ENCODE measurements at places on chromosomes 3 and 15. TPM values are rescaled to one million over a fixed set of nuclear protein-coding genes. Genes with fewer than 3 reads are reported as not detected.

DNA sequence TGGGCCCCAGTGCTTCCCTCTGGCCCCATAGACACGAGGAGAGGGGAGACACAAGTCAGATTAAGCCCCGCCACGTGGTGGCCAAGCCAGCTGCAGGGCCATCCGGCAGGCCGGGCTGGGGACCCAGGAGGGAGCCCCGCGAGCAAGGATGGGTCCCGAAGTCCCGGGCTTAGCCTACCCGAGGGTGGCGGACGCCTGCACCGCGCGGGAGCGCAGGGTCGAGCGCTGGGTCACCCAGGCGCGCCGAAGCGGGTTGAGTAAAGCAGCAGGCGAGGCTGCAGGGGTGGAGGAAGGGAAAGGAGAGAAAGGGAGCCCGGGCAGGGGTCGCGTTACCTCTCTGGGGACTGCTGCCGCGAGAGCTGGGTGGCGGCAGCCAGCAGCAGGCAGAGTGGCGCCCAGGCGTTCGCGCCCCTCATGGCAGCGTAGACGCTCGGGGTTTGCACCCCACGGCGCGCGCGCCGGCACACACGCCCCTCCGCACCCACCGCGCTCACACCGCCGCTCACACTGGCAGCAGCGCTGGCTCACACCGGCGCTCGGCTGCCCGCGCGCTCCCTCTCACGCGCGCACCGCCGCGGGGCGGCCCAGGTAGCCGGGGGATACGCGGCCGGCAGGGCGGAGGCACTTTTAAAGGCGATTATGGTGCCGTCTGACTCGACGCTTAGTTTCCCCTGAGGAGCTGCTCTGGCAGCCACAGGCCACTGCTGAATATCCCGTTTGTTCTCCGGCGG lies at the start of gene PCOLCE2:
Gene PCOLCE2, minus strand, starts transcription at position 603 of the 731 bp plus-strand sequence. Its CDS starts 187 bp downstream, at position 416.
- peak; percentile 91 for DNase-seq

DNA sequence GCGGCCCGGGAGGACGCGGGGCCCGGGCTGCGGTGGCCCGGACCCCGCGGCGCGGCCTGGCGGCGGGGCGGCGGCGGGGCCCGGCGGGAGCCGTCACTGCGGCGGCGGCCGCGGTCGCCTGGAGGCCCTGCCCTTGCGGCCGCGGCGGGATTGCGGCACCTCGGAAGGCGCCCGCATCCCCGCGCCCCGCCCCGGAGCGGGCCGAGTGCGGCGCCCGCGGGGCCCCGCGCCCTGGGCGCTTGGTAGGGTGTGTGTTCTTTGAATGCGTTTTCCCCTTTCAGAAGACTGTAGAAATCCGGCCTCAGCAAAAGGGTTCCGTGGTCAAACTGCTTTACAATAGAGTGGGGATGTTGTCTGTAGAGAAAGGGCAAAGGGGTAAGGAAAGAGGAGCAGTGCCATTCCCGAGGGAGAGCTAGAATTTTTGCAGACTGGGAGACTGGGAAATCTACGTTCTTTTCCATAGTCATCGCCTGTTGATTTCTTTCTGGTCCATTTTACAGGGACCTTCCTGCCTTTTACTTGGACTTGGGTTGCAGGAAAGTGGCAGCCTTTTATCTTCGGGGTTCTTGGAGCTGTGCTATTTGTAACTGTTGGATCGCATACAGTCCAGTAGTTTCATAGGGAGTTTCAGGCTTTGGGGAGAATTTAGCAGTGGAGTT lies 630 bp downstream of the SNRK start:
- DNase-seq, result no peak

Gene SLC12A1
- not detected for total RNA-seq

DNA sequence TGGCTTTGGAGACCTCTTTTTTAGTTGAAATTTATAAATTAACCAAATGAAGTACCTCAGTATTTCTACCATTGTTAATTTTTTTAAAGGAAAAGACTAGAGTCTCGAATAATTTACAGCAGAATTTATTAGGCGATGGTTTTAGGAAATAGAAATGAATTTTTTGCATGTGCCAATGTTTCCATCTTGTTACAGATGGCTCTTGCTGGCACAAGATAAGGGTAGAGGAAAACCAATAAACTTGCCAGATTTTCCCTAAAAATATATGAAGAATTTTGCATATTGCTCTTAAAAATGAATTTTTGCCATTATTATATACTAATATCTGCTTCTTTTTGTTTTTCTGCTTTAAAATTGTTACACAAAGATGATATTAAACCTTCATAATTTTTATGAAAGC lies 380.7 kb downstream of the NLGN1 start:
- no peak for DNase-seq

Gene ALDH1L1
- 20.3 TPM for total RNA-seq

DNA sequence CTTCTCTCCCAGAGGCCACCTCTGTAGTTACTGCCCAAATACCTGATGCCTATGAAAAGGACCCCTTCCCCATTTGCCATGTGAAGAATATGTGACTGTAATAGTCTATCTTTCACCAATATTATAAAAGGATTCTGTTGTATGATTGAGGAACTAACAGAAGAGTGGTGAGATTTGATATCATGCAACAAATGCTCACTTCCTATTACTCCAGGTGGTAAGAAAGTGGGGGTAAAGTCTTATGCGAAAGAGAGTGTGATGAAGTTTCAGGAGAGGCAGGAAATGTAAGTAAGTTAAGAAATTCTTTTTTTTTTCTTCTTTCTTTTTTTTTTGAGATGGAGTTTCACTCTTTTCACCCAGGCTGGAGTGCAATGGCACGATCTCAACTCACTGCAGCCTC lies 24.4 kb upstream of the RAP2B start:
- DNase-seq, result no peak

Gene PLA2G4B
- 3.5 TPM for total RNA-seq

Gene CCDC66
- 37.8 TPM for total RNA-seq

DNA sequence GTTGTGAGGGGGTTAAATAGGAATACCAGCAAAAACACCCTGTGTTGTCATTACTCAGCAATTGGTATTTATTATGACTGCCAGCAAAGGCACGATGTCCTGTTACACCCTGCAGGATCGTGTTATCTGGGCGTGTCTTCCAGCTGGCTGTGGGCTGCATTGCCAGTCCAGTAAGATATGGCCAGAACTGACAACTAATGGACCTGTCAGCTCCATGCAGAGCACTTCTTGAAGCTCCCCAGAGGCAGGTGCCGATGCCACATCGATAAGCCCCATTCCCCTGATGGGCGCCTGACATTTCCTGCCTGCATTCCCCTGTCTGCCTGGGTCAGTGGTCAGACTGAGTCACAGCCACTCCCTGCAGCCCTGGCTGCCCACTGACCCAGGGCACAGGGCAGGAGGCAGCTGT lies 79.7 kb upstream of the RASGRF1 start:
- DNase-seq, result no peak

GRCh38 chr15:52232327-52232726 lies 41.1 kb upstream of the GNB5 start:
- DNase-seq, result no peak

Gene TGM5
- 0.17 TPM for total RNA-seq

Gene SLC24A1
- total RNA-seq, result 5.0 TPM

Gene CTXN2
- total RNA-seq, result not detected

DNA sequence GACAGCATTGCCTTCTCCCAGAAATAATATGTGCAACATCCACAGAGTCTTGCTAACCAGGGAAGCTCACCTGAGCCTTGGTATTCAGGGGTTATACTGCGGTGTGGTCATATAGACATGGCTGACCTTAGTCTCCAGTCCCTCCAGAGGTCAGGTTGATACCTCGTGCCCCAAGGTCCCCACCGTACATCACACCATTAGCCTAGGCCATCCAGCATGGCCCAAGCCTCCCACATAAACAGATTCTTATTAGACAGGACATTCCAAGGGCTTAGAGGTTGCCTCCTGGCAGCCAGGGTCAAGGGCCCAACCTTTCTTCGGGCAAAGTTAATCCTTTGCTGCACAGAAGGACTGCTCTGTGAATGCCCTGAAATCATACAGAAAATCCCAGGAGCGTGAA lies 18.8 kb downstream of the ACAN start:
- DNase-seq, result peak; percentile 86

DNA sequence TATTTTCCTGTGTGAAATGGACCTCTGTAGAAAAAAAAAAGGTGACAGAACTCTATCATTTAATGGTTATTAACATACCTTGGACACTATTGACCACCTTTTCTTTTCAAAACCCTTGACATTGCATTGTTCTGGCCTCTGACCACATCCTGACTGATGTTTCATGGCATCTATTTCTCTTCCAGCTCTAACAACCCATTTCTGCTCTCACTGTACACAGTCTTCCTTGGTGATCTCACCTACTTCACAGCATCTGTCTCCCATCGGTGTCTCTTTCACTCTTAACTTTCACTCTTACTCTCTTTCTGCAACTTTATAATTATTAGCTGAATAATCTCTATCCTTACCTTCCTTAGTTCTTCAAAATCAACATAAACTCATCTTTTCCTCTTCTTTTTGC lies 217.4 kb upstream of the CD96 start:
- no peak for DNase-seq

- no peak for DNase-seq
Measured at GRCh38 chr3:171753665-171754408, 56.4 kb downstream of the PLD1 start.

GRCh38 chr3:23308986-23309625 lies 106.0 kb downstream of the UBE2E2 start:
- DNase-seq, result no peak

DNA sequence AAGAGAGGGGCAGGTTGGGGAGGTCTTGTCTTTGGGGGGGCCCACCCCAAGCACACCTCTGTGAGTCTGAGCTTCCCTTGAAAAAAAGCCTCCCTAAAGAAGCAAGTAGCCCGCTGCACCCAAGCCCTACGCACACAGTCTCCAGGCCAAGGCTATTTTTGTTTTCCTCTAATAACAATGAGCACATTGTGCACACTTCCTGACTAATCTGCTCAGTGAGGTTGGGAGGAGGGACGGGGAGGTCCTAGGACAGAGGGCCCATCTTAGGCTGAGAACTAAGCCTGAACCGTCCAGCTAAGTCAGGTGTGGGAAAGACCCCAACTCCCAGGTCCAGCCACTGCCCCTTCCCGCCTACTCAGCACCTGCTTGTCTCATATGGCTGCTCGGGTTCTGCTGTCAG lies 87.2 kb downstream of the HMG20A start:
- DNase-seq, result no peak

- DNase-seq, result no peak
Measured at GRCh38 chr15:57019496-57020160, 101.2 kb downstream of the TCF12 start.

GRCh38 chr3:67215690-67216089 lies 217.6 kb downstream of the KBTBD8 start:
- peak; percentile 5 for DNase-seq

Gene SAMD7
- not detected for total RNA-seq

Gene GCSAM
- total RNA-seq, result not detected

DNA sequence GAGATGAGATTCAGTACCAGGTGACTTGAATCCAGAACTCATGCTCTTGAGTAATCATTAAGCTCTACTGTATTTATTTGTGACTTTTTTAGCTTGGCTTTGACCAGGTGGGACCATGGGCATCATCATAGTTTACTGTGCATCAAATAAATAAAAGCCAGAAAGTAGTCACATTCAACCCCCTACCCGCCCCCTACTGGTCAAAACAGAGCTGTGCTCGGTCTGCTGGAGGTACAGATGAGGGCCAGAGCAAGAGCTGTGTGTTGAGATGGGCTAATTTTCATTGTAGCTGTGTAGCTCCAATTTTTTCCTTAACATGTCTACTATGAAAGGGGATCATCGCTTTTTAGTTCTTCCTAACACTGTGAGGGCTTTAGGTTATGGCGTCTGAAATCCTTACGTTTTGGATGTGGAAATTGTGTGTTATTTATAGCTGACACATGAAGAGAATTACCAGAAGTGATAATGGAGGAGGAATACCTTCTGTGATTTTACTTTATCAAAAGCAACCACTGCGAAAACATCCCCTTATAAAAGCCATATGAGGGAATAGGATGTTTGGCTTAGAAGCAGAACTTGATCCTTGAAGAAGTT lies 375.1 kb downstream of the PTPRG start:
- peak; percentile 47 for DNase-seq

Gene CDCP1
- total RNA-seq, result 1.2 TPM

GRCh38 chr3:128559486-128560225 lies 66.7 kb upstream of the GATA2 start:
- no peak for DNase-seq

- DNase-seq, result no peak
Measured at GRCh38 chr3:50261505-50261904, 7.4 kb upstream of the SEMA3B start.

DNA sequence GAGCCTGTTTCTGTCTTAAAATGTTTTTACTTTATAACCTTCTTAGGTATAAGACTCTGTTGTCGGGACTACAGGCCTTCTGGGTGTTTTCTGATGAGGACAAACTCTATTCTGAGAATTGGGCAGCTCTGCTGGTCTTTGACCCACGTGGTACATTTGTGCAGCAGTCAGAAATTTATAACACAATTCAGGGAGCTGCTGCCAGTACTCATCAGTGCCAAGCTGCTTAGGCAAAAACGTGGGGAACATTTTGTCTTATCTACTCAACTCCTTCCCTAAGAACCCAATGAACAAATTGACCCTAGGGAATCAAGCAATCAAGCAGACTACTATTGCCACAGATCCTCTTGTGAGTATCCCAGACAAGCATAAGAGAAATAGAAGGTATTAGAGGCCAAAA lies 180.7 kb upstream of the PDZRN3 start:
- no peak for DNase-seq

Gene ARPIN
- 19.9 TPM for total RNA-seq

- peak; percentile 84 for DNase-seq
Measured at GRCh38 chr3:135752851-135753250, 212.7 kb upstream of the PPP2R3A start.

Gene GOLGA8J
- total RNA-seq, result not detected

- DNase-seq, result no peak
Measured at GRCh38 chr3:134852893-134853351, 57.9 kb downstream of the EPHB1 start.

- DNase-seq, result no peak
Measured at GRCh38 chr3:65595222-65596028, 443.3 kb downstream of the MAGI1 start.

Gene CDHR4
- 0.17 TPM for total RNA-seq

GRCh38 chr3:124396339-124396950 lies 333.8 kb upstream of the UMPS start:
- no peak for DNase-seq

DNA sequence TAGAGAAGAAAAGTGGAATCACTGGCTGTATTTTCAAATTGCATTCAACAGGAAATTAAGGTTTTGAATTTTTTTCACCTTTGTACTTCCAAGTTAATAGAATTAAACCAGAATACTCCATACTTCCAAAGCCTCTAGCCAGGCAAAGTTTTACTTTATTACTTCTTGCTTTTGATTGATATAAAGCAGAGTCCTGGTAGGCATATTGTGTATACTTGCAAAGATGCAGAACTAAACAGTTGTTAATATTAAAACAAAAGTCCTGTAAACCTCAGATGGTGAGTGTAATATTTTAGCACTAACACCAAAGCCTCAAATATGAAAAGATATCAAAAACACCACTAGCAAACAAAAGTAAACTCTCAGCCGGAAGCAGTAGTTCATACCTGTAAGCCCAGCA lies 107.2 kb upstream of the C2CD4B start:
- DNase-seq, result no peak

Gene SLCO2A1
- total RNA-seq, result 17.4 TPM
